ENCODE measurements at places on chromosomes 11 and 22. TPM values are rescaled to one million over a fixed set of nuclear protein-coding genes. Genes with fewer than 3 reads are reported as not detected.

The DRD4 gene
- not detected for total RNA-seq

The CRACR2B gene
- total RNA-seq, result 0.54 TPM

The POLR2F gene
- total RNA-seq, result 26.0 TPM

The TMEM191C gene
- 0.28 TPM for total RNA-seq

The TRPM5 gene
- not detected for total RNA-seq

The RASL10A gene
- not detected for total RNA-seq

The PGA5 gene
- not detected for total RNA-seq

The PRG2 gene
- total RNA-seq, result not detected

The DGAT2 gene
- 2.2 TPM for total RNA-seq

The CCDC85B gene
- 21.9 TPM for total RNA-seq

The SCUBE1 gene
- not detected for total RNA-seq

The TMA7B gene
- total RNA-seq, result not detected

The PATE4 gene
- not detected for total RNA-seq

The ISX gene
- not detected for total RNA-seq

The B4GALNT4 gene
- total RNA-seq, result 6.1 TPM

The MRGPRE gene
- total RNA-seq, result not detected

The SERHL2 gene
- 3.9 TPM for total RNA-seq

The ZPR1 gene
- 52.0 TPM for total RNA-seq

The TMEM191B gene
- total RNA-seq, result 0.28 TPM
